ENCODE measurements at places on chromosomes 2 and 18.

DNA sequence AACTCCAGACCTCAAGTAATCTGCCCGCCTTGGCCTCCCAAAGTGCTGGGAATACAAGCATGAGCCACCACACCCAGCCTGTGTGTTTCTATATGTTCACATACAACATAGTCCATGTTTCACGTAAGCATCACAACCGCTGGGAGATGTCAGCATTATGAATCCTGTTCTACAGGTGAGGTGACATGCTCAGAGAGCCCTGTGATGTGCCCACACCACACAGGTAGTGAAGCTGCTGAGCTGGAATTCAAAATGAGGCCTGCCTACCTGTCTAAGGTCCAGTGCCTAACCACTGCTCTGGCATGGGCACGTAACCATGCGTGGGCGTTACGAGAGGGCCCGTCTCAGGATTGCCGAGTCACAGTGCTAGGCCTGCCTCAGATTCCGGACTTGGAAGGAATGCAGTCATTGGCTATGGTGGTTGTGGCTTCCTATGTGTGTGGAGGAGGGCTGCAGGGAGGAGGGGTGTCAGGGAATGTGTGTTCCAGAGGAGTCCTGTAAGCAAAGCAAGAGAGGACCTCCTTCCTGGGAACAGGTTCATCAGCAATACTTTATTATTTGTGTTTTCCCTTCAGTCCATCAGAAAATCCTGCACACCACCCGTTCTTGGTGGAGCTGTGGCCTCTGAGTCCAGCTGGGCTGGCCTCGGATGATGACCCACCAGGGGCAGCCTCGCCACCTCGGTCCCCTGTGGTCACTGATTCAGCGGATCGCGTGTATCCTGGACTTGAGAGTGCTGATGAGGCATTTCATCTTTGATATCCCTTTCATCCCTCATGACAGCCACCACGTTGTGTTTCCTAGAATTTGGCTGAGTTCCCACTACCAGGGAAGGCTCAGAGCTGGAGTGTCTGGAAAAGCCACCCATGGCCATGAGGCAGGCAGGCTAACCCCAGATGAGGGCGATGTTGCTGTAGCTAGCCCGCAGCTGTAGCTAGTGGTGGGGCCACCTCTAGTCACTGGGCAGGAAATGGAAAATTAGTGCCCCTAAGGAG is 31.1 kb downstream of the HK2 start:
- no peak for DNase-seq

GRCh38 chr2:135863233-135863632 is 13.0 kb downstream of the MCM6 start:
- no peak for DNase-seq

DNA sequence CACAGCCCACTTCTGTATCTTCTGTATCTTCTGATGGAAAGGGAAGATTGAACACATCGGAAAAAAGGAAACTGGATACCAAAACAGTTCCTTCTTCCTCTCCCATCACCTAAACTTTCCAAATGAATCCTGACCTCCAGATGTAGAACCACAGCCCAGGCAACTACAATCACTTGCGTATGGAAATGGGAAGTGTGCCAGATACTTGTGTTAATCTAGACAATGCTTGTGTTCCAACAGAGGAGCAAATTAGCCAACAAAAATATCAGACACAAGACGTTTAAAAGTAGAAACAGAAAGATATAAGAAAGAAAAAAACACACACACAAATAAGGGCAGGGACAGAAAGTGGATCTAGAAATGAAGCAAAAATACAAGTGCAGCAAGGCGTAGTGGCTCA is 31.4 kb upstream of the DUSP2 start:
- DNase-seq = no peak

GRCh38 chr2:1451422-1451821 is 38.2 kb downstream of the TPO start:
- DNase-seq = no peak

GRCh38 chr2:104289651-104290565 is 564.0 kb upstream of the POU3F3 start:
- no peak for DNase-seq
